CD4-positive, alpha-beta T cell treated with Interleukin-2 at 100 ng/mL for 4 hours (primary cell): ENCODE measurements at places on chromosomes 2 and 18.

GRCh38 chr2:144078106-144078505 lies 441.8 kb downstream of the ZEB2 start:
- DNase-seq = no peak

DNA sequence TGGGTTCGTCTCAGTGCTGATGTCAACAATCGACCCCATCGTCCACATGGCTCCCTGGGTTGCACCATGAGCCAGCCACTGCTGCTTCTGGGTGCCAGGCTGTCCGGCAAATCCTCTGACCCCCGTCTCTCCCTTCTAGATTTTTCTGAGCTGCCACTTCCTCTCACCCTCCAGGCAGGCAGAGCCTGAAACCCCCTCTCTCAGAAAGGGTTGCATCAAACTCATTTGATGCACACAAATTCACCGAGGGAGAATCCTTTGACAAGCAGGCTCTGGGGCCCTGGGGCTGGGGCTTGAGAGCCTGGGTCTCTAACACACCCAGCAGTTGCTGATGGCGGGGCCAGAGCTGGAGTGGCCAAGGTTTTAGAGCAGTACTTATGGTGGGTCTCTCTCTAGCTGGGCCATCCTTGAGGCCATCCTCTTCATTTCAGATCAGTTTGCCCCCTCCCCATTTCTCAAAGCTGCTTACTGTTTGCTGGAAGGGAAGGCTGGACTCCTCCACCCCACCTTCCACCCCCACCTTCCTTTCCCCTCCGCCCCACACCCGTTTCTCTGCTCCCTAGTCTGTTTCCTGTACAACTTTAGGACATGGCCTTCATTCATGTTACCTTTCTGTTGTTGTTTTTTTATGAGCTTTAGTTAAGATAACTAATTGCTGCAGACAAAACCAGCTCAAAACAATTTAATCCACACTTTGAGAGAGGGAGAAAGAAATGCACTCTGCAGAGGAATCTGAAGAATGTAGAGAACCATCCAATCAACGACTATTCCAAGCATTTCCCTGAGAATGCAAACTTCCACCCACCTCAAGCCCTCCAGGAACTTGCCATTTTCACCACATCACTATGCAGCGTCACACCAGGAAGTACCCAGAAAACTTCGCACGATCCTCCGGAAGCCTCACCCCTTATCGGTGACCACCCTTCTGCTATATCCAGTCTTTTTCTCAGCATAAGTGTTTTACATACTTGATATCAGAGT lies 69.5 kb downstream of the ARL4C start:
- DNase-seq = peak; percentile 32

- no peak for DNase-seq
These were observed 4.4 kb upstream of the SERPINB5 start for GRCh38 chr18:63472380-63472779.

- no peak for DNase-seq
These were observed 2.5 kb downstream of the COL3A1 start for GRCh38 chr2:188976545-188977268.

GRCh38 chr2:2328848-2329247 lies 2.2 kb downstream of the MYT1L start:
- no peak for DNase-seq

DNA sequence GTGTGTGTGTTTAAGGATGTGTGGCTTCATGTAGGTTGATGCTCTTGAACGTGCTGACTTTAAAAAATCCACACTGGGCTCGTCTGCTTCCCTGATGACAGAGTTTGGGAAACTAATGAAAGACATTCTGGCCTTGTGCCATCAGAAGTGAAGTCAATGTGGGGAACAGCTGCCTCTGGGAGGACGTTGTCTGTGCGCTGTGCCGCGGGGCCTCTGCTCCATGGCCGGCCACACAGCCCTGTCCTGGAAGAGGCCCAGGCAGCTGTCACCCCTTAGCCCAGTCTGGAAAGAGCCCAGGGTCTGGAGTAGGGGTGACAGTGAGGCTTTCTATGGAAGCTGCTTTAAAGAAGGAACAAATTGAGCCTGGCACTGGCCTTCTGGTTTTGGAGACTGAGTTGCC lies 155.8 kb downstream of the SH3RF3 start:
- no peak for DNase-seq

DNA sequence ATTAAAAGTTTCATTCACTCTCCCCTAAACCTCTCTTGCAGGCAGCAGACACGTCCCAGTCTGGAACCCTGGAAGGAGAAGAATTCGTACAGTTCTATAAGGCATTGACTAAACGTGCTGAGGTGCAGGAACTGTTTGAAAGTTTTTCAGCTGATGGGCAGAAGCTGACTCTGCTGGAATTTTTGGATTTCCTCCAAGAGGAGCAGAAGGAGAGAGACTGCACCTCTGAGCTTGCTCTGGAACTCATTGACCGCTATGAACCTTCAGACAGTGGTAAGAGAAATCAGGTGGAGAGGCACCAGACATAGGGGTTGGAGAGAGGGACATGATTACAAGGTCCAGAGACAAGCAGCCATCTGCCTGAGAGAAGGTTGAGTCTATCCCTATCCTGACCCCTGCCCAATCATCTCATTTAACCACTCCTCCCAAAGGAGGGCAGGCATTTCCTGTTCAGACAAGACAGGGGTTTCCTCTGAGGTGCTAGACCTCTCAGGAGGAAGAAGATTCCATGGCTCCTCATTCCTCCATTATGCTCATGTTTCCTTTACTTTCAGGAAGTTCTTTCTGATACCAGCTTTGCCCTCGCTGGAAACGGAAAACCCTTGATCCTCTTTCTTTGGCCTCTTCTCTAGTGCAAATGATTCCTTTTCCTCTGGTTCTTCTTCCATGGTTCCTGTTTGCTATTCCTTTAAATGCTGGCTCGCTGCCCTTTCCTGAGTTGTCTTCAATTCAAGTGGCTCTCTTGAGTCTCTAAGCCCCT lies 15.1 kb downstream of the PLCD4 start:
- DNase-seq = no peak

GRCh38 chr18:57811477-57812125 lies 8.5 kb upstream of the ATP8B1 start:
- no peak for DNase-seq

DNA sequence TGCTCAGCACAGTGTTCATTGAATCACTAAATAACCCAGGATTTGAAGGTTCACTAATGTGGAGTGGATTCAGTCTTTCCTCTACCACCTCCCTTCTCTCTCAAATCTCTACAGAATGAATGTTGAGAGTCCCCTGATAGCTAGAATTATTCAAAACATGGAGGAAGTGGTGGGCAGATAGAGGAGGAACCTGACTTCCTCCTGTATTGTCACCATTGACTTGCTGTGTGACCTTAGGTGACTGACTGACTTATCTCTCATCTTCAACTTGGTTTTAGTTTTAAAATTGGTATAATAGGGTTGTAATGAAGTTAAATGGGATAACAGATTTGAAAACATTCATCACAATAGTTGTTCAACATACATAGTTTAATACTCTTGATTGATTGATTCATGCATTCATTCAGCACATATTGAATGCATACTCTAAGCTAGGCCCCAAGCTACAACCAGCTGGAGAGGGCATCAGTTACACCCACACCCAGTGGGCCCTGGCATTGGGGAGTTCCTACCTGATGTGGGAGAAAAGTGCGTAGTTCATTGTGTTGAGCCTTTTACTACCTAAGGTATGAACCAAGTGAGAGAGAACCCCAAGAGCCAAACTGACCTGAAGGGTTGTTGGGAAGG lies 96.0 kb downstream of the WDR7 start:
- DNase-seq = no peak

GRCh38 chr18:66533693-66534092 lies 70.2 kb downstream of the CDH19 start:
- DNase-seq = no peak

DNA sequence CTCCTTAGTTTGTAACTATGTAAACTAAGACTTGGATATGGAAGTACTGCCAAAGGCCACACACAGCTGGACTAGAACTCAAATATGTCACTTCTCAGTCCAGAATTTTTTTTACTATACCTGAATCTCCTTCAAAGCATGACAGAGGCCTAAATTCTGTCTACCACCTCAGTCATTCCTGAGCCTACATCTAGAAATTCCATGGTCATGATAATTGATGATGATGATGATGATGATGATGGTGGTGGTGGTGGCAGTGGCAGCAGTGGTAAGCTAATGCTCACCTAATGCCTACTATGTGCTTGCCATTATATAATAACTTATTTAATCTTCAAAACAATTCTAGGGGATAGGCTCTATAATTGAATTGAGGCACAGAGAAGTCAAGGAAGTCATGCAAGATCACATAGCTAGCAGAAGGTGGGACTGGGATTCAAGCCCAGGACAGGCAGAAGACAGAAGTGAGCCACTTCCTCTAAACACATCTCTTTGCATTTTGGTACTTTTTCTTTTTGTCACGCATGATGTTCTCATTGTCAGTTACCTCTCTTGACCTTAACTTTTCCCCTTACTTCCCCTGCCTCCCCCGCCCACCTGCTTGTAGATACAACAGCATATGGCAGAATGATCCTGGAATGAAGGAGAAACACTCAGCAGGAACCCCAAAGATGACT lies 539.3 kb downstream of the TNS1 start:
- no peak for DNase-seq
